ENCODE measurements at places on chromosomes 1 and 21. TPM values are rescaled to one million over a fixed set of nuclear protein-coding genes. Genes with fewer than 3 reads are reported as not detected.

GRCh38 chr1:100449477-100449876, 88.5 kb upstream of the GPR88 start:
- H3K4me1 ChIP-seq, result no peaks in the 10 kb centered on the region
- no peak overlapping the region for H3K4me3 ChIP-seq
- no peak overlapping the region for H3K27ac ChIP-seq
- no peaks in the 10 kb centered on the region for H3K36me3 ChIP-seq

The SLC2A5 gene
- 0.64 TPM for total RNA-seq

The C1orf226 gene
- total RNA-seq, result 12.3 TPM

DNA sequence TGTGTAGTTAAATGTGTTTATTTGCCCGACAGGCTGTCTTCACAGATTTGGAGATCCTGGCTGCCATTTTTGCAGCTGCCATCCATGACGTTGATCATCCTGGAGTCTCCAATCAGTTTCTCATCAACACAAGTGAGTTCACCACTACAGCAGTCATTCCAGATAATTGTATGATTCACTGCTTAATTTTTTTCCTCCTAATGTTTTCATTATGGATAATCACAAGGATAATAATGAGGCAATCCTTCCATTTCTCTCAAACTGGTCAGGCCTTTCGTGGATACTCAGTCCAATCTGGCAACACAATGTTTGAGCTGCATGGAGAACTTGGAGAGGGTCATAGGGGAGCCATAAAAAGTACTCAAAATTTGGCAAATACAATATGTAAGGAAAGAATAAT, 168.3 kb upstream of the SGIP1 start:
- no peaks in the 10 kb centered on the region for H3K27me3 ChIP-seq
- H3K36me3 ChIP-seq, result no peaks in the 10 kb centered on the region
- DNase-seq, result no peak
- no peak overlapping the region for H3K27ac ChIP-seq

The ITLN2 gene
- total RNA-seq, result not detected

GRCh38 chr1:182601416-182601786, 2.8 kb downstream of the RGS16 start:
- no peak overlapping the region for H3K27ac ChIP-seq
- no peaks in the 10 kb centered on the region for H3K36me3 ChIP-seq
- no peak overlapping the region for H3K4me3 ChIP-seq
- H3K4me1 ChIP-seq, result peaks cover 9% of the 10 kb centered on the region

- H3K27me3 ChIP-seq, result peaks cover 9% of the 10 kb centered on the region
- H3K36me3 ChIP-seq, result no peaks in the 10 kb centered on the region
- peak overlapping the region; percentile 84 for H3K27ac ChIP-seq
- DNase-seq, result no peak
Observed at GRCh38 chr1:26302733-26303405, 3.6 kb downstream of the UBXN11 start.

DNA sequence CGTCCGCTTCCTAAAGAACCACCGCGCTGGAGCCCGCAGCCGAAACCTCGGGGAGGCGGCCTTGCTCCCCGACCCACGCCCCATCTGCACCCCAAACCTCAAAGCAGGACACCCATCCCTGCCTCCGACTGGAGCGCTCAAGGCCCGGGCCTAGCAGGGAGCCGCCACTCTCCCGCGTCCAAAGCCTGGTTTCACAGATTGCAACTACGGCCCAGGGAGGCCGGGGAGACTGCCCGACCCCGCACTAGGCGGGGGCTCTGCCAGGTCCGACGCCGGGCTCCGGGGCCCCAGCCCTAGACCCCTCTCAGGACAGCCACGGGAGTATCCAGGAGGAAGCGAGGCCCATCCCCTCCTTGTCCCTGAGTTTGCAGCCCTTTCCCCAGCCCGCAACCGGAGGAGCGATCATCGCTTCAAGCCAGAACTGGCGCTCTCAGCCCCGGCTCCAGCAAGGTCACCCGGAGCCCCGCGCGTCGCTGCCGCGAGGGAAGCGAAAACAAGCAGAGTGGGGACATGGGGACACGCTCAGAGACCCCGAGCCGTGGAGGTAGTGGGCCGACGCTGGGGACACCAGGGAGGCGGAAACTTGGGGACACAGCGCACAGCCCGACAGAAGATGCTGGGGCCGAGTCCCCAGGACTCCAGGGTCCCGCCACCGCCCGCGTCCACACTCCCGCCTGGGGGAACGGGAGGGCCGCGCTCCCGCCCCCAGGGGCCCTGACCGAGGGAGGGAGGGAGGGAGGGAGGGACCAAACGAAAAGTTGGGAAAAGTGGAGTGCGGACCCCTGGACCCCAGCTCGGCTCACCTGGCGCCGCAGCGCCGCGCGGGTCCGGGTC, 433 bp downstream of the TMEM200B start:
- no peak overlapping the region for H3K27ac ChIP-seq
- H3K36me3 ChIP-seq, result no peaks in the 10 kb centered on the region
- peaks cover 3% of the 10 kb centered on the region for H3K27me3 ChIP-seq
- no peaks in the 10 kb centered on the region for H3K4me1 ChIP-seq
- peak; percentile 55 for DNase-seq

The CFAP107 gene
- not detected for total RNA-seq

The S100A7 gene
- total RNA-seq, result not detected

DNA sequence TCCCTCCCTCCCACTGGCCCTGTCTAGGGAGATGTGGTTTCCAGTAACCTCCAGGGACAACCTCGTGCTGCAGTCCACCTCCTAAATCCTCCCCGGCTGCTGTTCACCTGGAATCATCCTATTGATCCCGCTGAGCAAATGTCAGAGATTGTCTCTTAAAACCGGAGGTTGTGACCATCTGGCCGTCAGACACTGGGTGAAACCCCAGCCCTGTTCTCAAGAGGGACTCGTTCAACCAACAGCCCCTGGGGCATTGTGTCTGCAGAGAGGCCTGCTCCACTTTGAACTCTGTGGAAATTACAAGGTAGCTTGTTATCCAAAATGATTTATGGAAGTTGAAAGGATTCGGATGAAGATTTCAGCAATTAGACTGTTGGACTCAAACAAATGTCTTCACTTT, 498.0 kb downstream of the MATN1 start:
- H3K4me3 ChIP-seq, result no peak overlapping the region
- no peak for DNase-seq
- H3K27ac ChIP-seq, result peak overlapping the region; percentile 73
- peaks cover 7% of the 10 kb centered on the region for H3K27me3 ChIP-seq

The SYTL1 gene
- total RNA-seq, result 3.2 TPM

The SPATA6 gene
- 11.3 TPM for total RNA-seq

- no peak overlapping the region for H3K4me3 ChIP-seq
- H3K27me3 ChIP-seq, result no peaks in the 10 kb centered on the region
- no peaks in the 10 kb centered on the region for H3K4me1 ChIP-seq
- H3K36me3 ChIP-seq, result peaks cover 6% of the 10 kb centered on the region
- DNase-seq, result no peak
Observed at GRCh38 chr1:11817192-11817591, 11.2 kb downstream of the CLCN6 start.

- H3K4me1 ChIP-seq, result peaks cover 24% of the 10 kb centered on the region
Observed at GRCh38 chr1:81800695-81801650, at the start of gene ADGRL2. ADGRL2 (plus strand) TSS chr1:81800934; CDS start chr1:81836985, 36,051 bp downstream.

Measured in glutamatergic neuron (in vitro differentiated cells).